ENCODE measurements at places on chromosomes 13 and 19.

GRCh38 chr19:35534803-35535480, 1.7 kb downstream of the GAPDHS start:
- DNase-seq: no peak

DNA sequence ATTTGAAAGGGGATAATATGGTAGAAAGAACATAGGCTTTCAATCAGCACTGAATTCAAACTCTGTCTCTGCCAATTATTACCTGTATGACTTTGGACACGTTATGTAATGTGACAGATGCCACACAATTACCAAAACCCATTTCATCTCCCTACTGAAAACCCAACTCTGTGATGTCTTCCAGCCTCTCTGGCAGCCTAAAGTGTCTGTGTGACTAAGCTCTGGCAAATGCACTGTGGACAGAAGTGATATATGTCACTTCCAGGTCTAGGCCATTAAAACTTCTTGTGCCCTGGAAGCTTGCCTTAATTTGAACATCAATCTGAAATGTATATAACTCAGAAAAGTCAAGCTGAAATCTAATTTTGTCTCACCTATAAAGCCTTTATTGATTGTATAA, 552.0 kb downstream of the RFC3 start:
- DNase-seq: no peak

DNA sequence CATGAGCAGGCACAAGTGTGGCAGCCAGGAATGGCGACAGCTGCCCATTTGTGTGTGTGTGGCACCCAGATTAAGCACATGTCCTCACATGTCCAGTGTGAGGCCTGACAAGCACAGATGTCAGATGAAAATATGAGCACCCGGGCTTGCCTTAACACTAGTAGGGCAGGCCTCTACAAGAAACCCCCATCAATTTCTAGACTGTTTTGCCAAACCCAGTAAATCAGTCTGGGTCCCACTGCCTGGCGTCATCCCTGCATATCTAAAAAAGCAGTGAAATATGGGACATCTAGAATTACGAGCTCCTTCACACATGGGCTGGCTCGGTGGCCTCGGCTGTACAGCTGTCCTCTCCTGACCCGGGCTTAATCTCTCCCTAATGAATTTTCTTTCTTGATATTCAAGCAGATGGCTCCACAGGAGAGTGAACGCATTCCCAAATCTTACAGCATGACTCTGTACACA, 432.7 kb downstream of the FOXO1 start:
- DNase-seq: no peak

- DNase-seq: no peak
Observed at GRCh38 chr13:18953139-18953930, 228.3 kb downstream of the TUBA3C start.

DNA sequence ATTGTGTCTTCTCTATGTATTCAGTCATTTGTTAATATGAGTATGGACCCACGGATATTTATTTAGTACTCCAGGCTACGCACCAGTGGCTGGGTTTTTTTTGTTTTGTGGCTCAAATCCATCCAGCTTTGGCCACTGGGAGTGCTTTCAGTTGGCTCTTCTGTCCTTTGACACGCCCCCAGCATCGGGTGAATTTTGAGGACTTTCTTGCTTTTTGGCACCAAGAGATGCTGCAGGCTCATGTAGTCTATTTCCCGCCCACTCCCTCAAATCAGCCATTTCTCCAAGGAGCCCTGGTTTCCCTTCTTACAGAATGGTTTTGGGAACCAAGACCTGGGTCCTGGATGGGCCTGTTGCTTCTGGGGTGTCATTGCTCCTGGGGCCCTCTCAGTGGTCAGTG, 55.8 kb downstream of the SMARCA4 start:
- no peak for DNase-seq

GRCh38 chr19:53549340-53549739, 11.4 kb downstream of the ZNF331 start:
- DNase-seq: no peak

- no peak for DNase-seq
Observed at GRCh38 chr13:74571811-74572210, 437.6 kb upstream of the KLF12 start.

DNA sequence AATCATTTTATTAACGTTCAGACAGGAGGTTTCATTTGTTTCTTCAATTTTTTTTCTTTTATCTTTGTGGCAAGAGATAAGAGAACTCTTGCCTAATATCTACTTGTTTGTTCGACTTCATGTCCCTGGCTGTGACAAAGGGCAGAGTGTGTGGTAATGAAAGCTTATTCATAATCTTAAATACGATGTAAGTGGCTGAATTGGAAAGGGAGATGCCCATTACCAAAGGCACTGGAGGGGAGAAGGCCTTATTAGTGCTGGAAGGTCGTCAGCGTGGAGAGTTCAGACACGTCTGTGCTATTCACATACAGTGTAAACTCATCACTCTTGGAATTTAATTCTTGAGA, 54.0 kb downstream of the RFC3 start:
- no peak for DNase-seq

GRCh38 chr19:12628040-12629022, 17.6 kb downstream of the ZNF791 start:
- no peak for DNase-seq

- DNase-seq: no peak
Observed at GRCh38 chr13:100848304-100848703, 173.7 kb upstream of the TMTC4 start.

GRCh38 chr19:34408411-34408810, 4.2 kb downstream of the PDCD2L start:
- no peak for DNase-seq

GRCh38 chr13:62278271-62278670, 862.6 kb upstream of the PCDH20 start:
- no peak for DNase-seq

DNA sequence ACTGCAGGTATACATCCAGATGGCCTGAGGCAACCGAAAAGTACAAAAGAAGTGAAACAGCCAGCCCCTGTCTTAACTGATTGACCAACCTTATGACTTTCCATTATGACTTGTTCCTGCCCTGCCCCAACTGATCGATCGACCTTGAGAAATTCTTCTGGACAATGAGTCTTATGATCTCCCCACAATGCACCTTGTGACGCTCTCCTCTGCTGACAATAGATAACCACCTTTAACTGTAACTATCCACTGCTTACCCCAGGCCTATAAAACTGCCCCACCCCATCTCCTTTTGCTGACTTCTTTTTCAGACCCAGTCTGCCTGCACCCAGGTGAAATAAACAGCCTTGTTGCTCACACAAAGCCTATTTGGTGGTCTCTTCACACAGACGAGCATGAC, 11.2 kb downstream of the ZNF83 start:
- no peak for DNase-seq

- no peak for DNase-seq
Observed at GRCh38 chr13:113120300-113121182, 2.1 kb upstream of the F10 start.

DNA sequence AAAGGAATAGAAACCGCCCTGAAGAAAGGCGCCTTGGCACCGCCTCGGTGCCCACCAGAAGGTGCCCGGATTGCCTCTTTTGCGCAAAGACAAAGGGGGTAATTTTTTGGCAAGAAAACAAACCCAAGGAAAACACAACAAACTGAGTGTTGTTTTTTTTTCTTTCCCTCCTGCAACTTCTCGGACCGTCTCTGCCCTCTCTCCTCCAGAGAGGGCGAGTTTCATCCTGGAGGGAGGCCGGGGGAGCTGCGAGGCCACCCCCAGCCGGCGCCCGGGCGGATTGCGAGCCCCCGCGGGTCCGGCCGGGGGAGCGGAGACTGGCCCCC, 2.3 kb downstream of the ZNF536 start:
- DNase-seq: no peak

- DNase-seq: no peak
Observed at GRCh38 chr19:38785187-38785699, 3.8 kb upstream of the LGALS7B start.

DNA sequence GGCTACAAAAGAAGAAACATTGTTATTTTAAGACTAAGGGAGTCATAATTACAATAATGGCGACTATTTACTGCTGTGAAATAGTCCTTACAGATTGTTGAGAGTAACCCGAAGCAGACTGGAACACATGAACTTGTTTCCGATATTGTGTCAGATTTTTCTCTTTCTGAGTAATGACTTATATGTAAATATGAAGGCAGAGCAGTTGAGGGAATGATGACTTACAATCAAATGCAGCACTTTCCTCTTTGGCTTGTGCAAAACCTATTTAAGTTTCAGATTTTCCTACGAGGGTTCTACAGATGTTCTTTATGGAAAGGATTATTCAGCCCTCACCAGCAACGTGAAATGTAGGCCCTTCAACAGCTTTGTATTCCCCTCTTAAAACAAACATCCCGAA, 198.6 kb downstream of the RGCC start:
- no peak for DNase-seq

DNA sequence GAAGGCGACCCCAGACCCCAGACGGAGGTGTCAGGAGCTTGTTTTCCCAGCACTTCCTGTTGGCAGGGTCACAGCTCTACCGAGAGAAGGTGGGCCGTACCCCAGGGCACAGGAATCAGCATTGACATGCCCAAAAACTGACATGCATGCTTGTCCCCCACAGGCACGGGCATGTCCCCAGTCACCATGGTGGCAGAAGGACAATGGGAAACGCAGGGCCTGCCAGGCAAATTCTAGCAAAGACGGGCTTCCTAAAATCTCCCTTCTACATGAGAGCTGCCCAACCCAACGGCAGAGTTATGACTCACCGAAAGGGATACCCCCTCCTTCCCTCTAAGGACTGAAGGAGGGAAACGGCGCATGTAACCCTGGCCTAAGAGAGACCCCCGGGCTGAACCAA, 18.5 kb downstream of the TSHZ3 start:
- no peak for DNase-seq

DNA sequence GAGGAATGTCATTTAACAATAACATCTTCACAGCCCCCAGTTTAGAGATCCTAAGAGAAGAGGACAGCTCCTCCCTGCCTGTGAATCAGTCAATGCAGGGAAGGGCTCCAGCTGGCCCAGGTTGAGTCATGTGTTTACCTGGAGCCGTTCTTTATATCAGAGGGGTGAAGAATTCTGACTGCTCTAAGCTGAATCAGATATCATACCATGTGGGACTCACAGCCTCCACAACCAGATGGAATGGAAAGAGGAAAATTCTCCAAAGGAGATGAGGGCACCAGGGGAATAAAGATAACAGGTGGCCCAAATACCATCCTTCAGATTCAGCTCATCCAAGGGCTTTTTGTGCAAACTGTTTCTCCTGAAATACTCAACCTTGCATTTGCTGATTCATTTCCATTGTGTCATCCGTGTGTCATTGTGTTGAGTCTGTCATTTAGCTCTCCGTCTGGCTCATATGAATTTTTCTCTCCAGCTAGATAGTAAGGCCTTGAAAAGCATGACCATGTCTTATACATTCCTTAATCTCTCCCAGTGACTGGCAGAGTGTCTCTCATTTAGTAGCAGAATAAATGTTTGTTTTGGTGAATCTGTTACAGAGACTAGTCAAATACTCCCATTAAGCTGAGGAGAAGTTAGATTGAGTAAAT, 217.9 kb downstream of the RFC3 start:
- DNase-seq: no peak

GRCh38 chr13:100347968-100348367, 240.6 kb downstream of the GGACT start:
- DNase-seq: no peak

DNA sequence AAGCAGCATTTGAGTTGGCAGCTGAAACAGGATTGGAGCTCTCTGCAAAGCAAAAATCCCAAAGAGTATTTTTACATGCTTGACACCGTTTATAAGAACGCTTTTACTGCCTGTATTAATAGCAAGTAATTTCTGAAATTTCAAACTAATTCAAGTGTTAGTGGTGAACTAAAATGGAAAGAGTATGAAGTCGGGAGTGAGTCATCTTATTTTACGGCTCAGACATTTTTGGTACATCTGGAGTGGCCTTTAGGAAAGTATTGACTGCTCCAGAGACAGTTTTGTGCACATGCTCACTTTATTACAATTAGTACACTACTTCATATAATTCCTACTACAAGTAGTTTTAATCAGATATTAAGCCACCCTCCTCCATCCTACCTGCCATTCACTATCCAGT, 167.4 kb downstream of the SLITRK6 start:
- DNase-seq: no peak

DNA sequence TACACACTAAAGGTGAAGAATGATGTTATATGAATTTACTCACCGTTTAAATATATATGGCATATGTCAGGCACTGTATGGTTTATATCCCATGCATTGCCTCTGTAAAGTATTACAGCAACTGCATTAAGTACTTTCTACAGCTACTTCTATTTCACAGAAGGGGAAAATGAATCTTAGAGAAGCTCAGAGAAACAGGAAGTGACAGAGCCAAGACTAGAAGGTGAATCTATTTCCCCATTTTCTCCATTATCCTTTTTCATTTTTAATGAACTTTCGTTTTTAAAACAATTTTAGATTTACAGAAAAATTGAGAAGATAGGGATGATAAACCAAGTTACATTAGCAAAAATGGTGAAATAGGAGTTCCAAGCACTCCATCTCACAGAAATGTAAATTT, 863.3 kb downstream of the UQCRFS1 start:
- DNase-seq: no peak

DNA sequence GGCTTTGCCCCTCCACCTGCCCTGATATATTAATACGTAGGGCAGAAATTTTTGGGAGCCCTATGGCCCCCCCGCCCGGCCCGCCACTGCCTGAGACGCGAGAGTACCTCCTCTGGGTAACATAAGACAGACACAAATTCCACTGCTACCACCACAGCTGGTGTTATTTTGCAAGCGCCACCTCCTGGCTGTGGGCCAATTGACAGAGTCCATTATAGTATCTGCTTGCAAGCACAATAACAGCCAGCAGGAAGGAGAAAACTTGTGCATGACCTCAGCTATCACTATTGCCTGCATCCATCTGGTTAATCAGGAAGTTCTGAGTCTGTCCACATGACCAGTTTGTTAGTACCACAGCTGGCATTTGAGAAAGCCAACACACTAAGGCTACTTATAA, 25.3 kb upstream of the OR10H2 start:
- DNase-seq: no peak

GRCh38 chr19:17234911-17235299, 8.9 kb downstream of the OCEL1 start:
- DNase-seq: no peak

DNA sequence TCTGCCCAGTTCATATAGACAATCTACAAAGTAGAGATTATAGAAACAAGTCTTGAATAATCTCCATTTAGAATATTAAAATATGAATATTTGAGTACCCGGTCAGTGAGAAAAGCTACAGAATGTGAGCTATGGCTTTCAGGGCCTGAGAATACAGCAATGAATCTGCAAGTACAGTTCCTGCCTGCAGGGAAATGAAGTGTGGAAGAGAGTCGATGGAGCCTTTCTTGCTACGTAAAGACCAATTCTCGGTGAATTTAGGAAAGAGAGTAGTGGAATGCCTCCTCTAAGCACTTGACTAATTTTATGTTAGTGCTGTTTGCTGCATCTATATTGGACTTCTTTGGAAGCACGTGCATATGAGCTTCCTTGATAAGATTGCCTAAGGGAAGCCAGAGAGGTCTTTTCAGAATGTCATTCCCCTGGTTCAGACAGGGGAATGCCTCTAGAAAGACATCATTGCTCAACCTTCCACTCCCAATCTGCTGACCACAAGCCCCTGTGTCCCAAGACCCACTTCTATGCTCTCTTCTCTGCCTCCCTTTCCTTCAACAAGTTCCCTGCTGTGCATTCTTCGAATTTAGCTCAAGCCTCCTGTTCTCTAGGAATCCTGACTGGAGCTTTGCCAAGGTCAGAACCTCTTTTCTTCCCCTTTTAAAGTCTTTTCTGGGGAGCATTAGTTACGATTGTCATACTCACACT, 41.9 kb downstream of the GPC6 start:
- no peak for DNase-seq

Data from NCI-H2081 treated with DMSO at 0.1 percent for 48 hours (cell line).